DMS153 (cell line): ENCODE measurements at places on chromosomes 1 and 21.
A peak's percentile ranks its signal among the peaks of the same experiment; 100 is the strongest.

DNA sequence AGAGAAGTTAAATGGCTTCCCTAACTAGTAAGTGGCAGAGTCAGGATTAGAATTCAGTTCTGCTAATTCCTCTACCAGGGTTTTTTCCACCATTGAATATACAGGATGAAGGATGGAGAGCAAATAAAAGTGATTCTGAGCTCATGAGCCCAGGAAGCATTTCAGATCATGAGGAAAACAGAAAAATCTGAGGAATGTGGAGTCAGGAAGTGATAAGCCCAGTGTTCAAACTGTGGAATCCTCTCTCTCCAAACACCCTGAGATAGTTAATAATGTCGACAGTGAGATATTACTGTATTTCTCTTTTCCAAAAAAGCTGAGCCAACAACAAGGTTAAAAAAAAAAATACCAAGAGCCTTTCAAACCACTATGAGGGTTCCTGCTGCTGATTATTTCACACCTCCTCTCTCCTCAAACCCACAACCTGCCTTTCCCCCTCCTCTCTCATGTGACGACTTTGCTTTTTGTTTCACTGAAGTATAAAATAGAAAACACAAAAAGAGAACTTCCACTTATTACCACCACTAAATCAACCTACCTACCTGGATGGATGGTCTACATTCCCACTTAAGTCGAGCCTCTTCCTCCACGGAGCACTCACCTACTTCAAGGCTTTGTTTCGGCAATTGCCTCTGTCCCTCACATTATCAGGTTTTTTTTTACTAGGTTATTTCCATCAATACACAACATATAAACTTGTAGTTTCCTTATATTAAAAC lies 8.9 kb downstream of the SLAMF1 start:
- no peak for DNase-seq

GRCh38 chr1:237903961-237904360 lies 13.2 kb upstream of the ZP4 start:
- no peak for DNase-seq

- DNase-seq, result no peak
Observed at GRCh38 chr1:93981274-93981667, 72.0 kb upstream of the GCLM start.

DNA sequence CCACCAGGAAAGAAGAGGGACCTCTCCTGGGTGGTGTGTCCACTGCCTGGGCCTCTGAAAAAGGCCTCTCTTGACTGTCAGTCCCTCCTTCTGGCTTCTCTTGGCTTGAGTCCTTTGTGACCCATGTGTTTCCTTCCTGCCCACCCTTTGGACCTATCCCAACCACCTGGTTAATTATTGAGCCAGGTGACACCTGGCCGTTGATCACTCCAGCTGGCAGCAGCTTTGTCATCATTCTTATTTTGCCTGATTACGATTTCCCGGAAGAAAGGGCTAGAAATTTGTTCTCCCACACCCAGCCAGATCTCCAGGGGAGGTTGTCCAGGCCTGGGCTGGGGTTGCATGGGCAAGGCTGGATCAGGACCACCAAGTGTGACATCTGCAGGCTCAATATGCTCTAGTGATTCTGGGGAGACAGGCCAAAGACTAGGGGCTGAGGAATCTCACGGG lies 24.8 kb downstream of the CSF1 start:
- DNase-seq, result peak; percentile 57

- peak; percentile 17 for DNase-seq
Observed at GRCh38 chr1:47703981-47704596, 266.2 kb downstream of the FOXD2 start.

- DNase-seq, result no peak
Observed at GRCh38 chr1:25878690-25879089, 3.2 kb upstream of the PAQR7 start.

GRCh38 chr1:40396420-40396819 lies 22.9 kb downstream of the SMAP2 start:
- no peak for DNase-seq

GRCh38 chr1:6401673-6402072 lies 8.1 kb upstream of the ACOT7 start:
- DNase-seq, result no peak

- peak; percentile 16 for DNase-seq
Observed at GRCh38 chr1:82073659-82074058, 272.9 kb downstream of the ADGRL2 start.

- no peak for DNase-seq
Observed at GRCh38 chr1:28507247-28507645, 1.4 kb downstream of the RCC1 start.

GRCh38 chr1:189782295-189782694 lies 695.4 kb downstream of the BRINP3 start:
- DNase-seq, result no peak

DNA sequence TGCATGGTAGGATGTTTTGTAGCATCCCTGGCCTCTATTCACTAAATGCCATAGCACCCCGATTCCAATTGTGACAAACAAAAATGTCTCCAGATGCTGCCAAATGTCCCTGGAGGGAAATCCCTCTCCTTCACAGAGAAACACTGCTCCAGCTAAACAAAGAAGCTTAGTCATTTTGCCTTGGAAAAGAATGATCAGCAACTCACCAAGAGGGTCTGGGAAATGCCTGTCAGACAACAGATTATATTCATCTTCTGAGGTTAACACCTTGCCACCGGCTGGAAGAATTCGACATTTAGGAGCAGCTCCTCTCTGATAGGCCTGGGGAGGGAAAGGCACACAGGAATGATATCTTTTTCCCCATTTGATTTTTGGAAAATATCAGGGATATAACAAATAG lies 84.4 kb downstream of the NIBAN1 start:
- no peak for DNase-seq

- DNase-seq, result no peak
Observed at GRCh38 chr1:67307251-67308060, at the start of gene IL12RB2. Gene IL12RB2 (plus strand): TSS chr1:67307873. CDS start chr1:67320369, 12,496 bp downstream.

GRCh38 chr1:211613108-211613947 lies 34.4 kb upstream of the SLC30A1 start:
- DNase-seq, result no peak

DNA sequence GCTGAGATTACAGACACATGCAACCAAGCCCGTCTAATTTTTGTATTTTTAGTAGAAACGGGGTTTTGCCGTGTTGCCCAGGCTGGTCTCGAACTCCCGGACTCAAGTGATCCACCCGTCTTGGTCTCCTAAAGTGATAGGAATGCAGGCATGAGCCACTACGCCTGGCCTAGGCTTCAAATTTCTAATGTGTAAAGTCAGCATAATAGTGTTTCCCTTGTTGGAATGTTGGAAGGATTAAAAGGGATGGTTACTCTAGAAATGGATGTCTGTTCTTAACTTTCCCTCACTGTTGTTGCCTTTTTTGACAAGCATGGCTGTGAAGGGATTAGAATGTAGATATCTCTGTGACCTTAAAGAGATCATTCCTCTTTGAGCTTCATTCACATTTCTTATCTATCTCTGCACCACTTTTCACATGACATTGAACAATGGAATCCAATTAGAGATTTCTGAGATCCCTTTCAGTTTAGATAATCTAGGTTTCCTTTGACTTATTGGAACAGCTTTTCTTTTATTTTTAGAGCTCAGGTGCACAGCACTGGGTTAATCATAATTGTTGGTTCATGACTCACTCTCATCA lies 33.7 kb downstream of the NFASC start:
- DNase-seq, result no peak

GRCh38 chr1:170491291-170491690 lies 40.7 kb upstream of the GORAB start:
- DNase-seq, result no peak

GRCh38 chr1:56032096-56032676 lies 547.2 kb downstream of the PLPP3 start:
- DNase-seq, result no peak

DNA sequence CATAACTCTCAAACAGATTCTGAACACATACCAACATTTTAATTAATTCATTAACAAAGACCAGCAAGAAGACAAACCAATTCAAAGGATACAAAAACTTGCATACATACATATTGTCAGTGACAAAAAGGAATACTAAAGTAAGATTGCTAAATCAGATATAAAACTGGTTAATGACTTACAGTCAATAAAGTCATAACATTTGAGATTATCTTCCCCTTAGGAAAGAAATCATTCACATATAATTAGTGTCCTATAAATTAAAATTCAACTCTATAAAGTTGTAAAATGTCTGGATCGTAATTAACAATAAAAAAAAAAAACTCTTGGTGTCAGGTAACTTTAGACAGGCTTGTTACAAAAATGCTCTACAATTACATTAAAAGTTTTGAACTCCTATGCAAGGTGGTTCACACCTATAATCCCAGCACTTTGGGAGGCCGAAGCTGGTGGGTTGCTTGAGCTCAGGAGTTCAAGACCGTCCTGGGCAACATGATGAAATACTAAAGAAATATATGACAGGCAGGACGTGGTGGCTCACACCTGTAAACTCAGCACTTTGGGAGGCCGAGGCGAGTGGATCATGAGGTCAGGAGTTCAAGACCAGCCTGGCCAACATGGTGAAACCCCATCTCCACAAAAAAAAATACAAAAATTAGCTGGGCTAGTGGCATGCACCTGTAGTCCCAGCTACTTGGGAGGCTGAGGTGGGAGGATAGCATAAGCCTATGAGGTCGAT lies 17.7 kb upstream of the RAB3B start:
- DNase-seq, result no peak
